AG20443 (cell line): ENCODE measurements at places on chromosomes 3 and 15.
A peak's percentile ranks its signal among the peaks of the same experiment; 100 is the strongest.

DNA sequence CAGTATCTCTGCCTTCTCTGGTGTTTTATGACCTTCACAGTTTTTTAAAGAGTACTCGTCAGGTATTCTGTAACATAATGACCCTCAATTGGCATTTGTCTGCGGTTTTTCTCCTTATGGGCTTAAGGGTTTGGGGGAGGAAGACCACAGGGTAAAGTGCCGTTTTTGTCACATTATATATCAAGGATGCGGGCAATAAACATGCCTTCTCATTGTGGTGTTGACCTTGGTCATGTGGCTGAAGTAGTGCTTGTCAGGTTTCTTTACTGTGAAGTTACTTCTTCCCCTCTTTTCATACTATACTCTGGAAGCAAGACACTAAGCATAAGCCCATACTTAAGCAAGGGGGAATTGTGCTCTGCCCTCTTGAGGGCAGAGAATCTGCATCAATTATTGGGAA, 16.6 kb downstream of the CAPN3 start:
- DNase-seq, result no peak

GRCh38 chr15:77118882-77119321, 48.0 kb upstream of the TSPAN3 start:
- DNase-seq, result peak; percentile 73

DNA sequence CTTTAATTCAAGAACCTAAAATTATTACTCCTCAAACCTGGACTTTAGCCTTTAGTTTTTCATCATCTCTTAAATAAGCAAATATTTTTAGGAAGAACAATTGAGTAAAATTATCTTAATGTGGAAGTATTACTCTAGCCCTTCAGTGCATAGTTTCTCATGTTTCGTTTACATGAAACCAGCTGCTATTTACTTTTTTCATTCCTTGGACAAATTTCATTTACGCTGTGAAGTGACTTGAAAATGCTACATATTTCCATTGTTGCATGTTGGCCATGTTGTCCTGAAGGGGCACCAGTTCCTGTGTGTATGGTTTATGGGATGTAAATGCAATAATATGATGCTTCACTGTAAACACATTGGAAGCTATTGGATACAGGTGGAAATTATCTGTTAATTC, 49.9 kb downstream of the SLC25A26 start:
- no peak for DNase-seq

GRCh38 chr3:196994056-196994455, 25.4 kb upstream of the PIGZ start:
- DNase-seq, result no peak

DNA sequence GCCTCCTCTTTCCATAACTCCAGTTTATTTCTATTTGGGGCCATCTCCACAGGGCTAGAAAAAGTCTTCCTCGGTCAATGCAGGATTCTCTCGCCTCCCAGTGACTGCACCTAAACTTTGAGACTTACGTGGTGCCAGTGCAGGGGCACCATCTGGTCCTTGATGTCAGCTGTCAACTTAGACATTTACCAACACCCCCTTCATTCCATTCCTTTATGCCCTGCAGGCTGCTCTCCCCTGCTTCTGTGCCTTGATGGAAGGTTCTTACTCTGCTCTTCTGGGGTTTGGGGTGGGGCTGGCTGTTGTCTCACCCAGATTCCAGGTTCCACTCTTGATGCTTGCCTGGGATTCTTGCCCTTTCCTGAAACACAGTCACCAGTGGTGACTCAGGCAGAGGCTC, 101.8 kb downstream of the ST8SIA2 start:
- DNase-seq, result no peak

DNA sequence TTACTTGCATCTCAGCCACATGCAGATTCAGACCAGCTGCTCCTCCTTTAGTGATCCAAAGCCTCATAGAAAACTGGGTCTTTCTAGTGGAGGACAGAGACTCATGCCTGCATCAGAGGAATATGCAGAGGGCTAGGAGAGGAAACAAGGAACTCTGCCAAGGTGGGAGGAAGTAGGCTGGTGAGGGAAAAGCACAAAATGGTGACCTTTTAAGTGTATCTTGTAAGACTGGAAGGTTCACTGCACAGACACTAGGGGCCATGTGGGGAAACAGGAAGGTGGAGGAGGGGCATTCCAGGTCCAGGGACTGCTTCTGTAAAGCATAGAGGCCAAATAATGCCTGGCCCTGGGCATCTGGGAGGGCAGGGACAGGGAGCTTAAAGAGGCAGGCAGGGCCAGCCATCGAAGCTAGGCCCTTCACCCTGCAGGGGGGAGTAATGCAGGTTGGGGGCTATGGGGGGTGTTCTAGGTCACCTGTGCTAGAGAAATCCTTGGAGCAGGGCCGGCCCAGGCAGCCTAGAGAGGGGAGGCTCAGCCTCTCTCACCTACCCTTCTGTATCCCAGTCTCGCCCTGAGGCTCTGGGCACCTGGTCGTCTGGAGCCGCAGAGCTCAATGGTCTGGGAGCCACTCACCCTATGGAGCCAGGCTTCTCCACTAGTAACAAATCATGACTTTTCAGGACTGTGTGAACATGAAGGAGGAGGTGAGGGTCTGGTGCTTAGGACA, 117.7 kb downstream of the DNAJB8 start:
- no peak for DNase-seq
